NCI-H146 (cell line): ENCODE measurements at places on chromosomes 16 and 17.
A peak's percentile ranks its signal among the peaks of the same experiment; 100 is the strongest.

- no peak for DNase-seq
Measured at GRCh38 chr17:34776456-34777443, 184.5 kb downstream of the CCT6B start.

GRCh38 chr16:17759451-17760390 is 289.0 kb upstream of the XYLT1 start:
- DNase-seq, result no peak

- no peak for DNase-seq
Measured at GRCh38 chr17:6471531-6472465, 27.5 kb downstream of the PIMREG start.

DNA sequence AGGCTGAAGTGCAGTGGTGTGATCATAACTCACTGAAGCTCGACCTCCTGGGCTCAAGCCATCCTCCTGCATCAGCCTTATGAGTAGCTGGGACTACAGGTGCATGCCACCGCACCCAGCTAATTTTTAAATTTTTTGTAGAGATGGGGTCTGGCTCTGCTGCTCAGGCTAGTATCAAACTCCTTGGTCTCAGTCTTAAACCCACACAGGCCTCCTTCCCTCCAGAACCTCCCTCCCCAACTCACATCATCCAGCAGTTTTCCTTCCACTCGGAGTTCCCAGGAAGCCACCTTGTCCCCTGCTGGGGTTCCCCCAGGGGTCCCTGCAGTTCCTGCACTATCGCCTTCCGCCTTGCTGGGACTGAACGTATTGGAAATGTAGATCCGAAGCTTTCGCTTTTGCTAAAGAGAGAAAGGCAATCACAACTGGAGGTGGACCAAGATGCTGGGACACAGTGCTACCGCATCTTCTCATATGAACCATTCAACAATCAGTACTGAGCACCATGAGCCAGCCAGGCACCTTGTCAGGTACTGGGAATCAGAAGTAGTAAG is 7.2 kb downstream of the SMARCD2 start:
- no peak for DNase-seq

- no peak for DNase-seq
Measured at GRCh38 chr17:82170412-82170961, 42.2 kb downstream of the CCDC57 start.

DNA sequence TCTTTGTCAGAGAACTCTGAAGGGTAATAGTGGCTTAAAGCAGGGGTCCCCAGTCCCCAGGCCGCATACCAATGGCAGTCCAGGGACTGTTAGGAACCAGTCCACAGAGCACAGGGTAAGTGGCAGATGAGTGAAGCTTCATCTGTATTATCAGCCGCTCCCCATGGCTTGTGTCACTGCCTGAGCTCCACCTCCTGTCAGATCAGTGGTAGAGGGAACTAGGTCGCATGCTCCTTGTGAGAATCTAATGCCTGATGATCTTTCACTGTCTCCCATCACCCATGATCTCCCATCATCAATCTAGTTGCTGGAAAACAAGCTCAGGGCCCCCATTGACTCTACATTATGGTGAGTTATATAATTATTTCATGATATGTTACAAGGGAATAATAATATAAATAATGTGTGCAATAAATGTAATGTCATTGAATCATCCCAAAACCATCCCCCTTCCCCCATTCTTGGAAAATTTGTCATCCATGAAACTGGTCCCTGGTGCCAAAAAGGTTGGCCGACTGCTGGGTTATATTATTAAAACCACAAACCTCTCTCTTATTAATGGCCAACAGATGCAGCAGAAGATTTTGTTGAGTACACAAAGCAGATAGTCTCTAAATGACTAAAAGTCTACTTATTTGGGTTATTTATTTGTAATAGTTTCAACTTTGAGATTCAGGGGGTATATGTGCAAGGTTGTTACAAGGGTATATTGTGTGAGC is 782.7 kb downstream of the CDH11 start:
- DNase-seq, result no peak

DNA sequence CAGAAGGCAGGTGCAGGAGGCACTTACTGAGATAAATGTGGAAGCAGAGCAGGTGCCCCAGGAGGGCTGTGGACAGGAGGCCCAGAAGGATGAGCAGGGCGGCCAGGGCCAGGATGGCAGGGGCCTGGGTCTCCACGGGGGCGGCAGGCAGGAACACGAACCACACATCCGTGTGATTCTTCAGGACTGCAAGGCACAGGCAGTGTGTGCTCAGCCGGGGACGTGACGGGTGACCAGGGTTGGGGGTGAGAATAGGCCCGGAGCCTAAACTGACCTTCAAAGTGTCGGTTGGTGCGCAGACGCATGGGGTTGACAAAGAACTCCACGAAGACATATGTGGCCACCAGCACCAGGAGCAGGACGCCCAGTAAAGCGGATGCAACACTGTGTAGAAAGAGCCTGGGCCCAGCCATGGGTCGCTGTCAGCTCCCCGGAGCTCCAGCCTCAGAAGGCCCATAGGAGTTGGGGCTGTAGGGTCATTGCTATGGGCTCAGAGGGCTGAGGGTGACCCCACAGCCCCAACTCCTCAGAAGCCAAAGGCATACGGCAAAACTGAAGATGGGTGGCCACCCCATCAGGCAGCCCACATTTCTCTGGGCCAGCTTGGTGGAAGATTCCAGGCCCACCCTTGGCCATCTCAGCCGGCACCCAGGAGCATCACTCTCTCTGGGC is 5.4 kb upstream of the TPPP3 start:
- DNase-seq, result no peak

DNA sequence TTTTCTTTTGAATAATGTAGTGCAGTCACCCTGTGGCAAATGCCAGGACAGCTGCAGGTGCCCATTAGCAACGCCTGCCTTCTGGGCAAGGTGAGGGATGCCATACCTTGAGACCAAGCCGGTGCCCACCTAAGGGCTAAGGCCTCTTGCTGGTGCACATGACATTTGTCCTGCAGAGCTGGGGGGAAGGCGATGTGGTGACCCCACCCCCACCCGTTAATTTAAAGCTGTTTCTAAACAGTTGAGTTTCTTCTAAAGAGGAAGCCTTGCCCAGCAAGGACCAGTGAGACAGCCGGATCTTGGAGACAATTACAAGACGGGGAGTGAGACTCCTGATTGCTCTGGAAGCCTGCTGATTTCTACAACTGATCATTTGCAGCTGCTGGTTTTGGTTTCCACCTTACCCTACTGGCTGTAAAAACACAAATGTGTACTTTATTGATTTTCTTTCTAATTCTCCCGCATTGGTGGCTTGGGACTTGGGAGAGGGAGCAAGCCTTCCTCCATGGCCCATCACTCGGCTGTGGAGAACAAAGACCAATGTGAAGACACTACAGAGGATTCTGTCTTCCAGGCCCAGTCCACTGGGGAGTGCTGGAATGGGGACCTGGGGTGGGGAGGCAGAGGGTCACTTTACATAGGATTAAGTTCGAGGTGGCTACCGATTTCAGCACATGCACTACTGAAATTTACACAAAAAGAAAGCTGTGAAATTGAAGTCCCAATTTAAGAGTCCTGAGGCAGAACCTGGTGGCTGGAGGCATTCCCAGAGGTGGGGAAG is 2.7 kb downstream of the CDK5R1 start:
- peak; percentile 47 for DNase-seq
